ENCODE measurements at places on chromosomes 7 and 10. TPM values are rescaled to one million over a fixed set of nuclear protein-coding genes. Genes with fewer than 3 reads are reported as not detected.

LIPK gene
- not detected for total RNA-seq

FFAR4 gene
- not detected for total RNA-seq

GARIN1A gene
- total RNA-seq, result 0.88 TPM

DNA sequence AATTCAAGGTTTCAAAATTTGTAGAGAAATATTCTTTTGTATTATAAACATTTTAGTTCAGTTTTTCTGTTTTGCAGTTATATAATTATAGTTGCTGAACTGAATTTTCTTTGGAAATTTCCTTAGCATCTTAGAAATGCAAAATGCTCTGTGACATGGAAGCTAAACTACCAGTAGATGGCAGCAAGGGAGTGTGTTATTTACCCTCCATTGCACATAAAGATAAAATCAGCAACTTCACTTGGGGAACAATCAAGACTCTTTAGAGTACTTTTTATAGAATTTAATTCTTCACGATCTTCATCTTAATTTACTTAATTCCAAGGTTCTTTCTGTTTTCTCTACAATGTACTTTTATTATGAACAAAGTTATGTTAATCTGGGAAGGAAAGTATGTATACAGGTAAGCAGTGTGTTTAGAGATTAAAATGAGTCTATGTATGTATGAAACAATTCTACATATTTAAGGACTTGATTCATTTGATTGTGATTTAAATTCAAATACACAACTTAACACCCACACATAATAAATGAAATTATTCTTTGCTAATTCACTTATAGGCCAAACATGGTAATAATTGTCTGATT lies 404.2 kb downstream of the THSD7A start:
- H3K4me1 ChIP-seq, result no peaks in the 10 kb centered on the region
- no peak overlapping the region for H3K4me3 ChIP-seq
- DNase-seq, result no peak
- no peak overlapping the region for H3K27ac ChIP-seq

GLI3 gene
- 1.3 TPM for total RNA-seq

- no peak overlapping the region for H3K4me3 ChIP-seq
- H3K27me3 ChIP-seq, result peaks cover 50% of the 10 kb centered on the region
- DNase-seq, result no peak
- H3K4me1 ChIP-seq, result peaks cover 4% of the 10 kb centered on the region
- H3K36me3 ChIP-seq, result no peaks in the 10 kb centered on the region
These were observed 7.8 kb downstream of the HTRA1 start for GRCh38 chr10:122468926-122469781.

DNA sequence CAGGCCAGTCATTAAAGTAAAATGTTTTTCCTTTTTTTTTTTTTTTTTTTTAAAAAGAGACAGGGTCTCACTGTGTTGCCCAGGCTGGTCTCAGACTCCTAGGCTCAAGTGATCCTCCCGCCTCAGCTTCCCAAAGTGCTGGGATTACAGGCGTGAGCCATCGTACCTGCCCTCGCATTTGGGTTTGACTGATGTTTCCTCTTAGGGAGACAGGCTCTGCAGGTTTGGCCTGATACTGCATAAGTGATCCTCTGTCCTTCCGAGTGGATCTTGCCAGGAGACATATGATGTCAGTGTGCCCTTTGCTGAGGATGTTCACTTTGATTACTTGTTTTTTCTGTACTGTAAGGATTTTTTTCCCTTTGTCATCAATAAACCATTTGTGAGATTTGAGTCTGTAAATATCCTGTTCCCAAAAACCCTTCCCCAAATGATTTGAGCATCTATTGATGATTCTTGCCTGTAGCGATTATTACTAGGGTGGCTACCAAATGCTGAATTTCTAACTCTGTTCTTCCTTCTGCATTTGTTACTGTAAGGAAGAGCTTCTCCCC lies 19.7 kb downstream of the LIMK1 start:
- H3K4me1 ChIP-seq, result no peaks in the 10 kb centered on the region
- no peak overlapping the region for H3K27ac ChIP-seq
- no peak for DNase-seq

- peaks cover 13% of the 10 kb centered on the region for H3K27me3 ChIP-seq
- no peak overlapping the region for H3K27ac ChIP-seq
- no peak overlapping the region for H3K4me3 ChIP-seq
- DNase-seq, result no peak
These were observed 30.3 kb upstream of the CCSER2 start for GRCh38 chr10:84298057-84298456.

TASOR2 gene
- total RNA-seq, result 52.2 TPM

- H3K4me3 ChIP-seq, result no peak overlapping the region
- peaks cover 11% of the 10 kb centered on the region for H3K27me3 ChIP-seq
- H3K4me1 ChIP-seq, result no peaks in the 10 kb centered on the region
These were observed 227.0 kb downstream of the TMEM178B start for GRCh38 chr7:141300816-141301215.

DNA sequence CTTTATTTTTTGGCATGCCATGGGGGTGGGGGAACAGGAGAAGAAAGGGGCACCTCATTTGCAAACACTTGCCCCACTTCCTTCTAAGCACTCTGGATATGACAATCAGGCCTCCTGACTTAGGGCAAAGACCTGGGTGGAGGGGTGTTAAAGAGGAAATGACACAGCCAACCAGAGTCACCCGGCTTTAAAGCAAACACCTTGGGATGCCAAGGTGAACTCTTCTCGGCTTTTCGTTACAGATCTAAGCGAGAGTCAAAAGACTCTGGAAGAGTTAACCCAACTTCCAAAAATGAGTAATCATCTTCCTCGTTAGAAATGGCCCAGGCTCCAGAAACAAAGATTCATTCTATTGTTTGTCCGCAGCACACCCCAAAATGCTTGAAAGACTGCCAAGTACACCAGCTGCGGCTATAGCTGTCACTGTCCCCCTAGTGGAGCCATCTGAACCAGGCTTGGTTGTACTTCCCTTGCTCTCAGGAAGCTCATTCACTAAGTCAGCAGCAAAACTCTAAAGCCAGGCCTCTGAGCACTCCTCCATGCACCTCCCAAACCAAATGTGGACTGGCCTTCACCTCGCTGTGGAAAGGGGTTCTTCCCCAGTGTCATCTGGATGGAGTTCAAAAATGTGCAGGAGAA lies 24.8 kb downstream of the FAM53B start:
- DNase-seq, result no peak
- H3K36me3 ChIP-seq, result peaks cover 3% of the 10 kb centered on the region
- peak overlapping the region; percentile 81 for H3K27ac ChIP-seq
- peak overlapping the region; percentile 62 for H3K4me3 ChIP-seq
- peaks cover 59% of the 10 kb centered on the region for H3K4me1 ChIP-seq
- no peaks in the 10 kb centered on the region for H3K27me3 ChIP-seq

DNA sequence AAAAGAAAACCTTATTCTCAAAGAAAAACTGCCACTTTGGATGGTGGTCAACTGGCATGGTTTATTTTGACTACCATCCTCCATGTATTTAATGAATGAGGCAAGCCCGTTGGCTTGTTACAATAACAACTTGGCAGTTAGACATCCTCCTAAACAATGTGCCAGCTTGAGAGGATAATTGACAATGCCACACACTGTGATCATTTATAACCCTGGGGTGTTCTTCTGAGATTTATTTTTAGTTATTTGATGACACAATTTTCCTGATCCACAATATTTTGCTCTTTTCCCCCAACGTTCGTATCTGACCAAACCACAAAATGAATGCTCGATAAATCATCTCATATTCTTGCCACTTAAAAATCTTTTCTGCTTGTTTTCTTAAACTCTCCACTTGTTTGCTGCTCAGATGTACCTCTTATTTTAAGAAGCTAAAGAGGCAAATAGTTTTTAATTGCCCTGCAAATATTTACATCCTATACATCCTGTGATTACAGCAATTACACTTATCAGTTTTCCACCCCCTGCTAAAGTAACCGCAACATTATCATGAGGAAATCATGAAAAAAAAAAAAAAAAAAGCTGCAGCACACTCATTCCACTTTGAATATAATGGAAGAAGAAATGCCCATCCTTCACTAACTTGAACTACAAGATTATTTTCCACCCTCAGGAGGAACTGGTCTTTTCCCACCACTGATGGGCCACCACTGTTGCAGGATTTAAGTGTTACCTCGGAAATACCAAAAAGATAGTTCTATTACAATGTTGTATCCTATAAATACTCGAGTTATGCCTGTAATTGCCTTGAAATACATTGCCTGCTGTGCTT lies 119.9 kb downstream of the MBL2 start:
- H3K4me1 ChIP-seq, result no peaks in the 10 kb centered on the region
- H3K27ac ChIP-seq, result no peak overlapping the region
- H3K36me3 ChIP-seq, result no peaks in the 10 kb centered on the region
- H3K4me3 ChIP-seq, result no peak overlapping the region
- no peaks in the 10 kb centered on the region for H3K27me3 ChIP-seq

TYSND1 gene
- 18.4 TPM for total RNA-seq

- no peak overlapping the region for H3K27ac ChIP-seq
- peaks cover 3% of the 10 kb centered on the region for H3K36me3 ChIP-seq
These were observed 8.3 kb upstream of the SMKR1 start for GRCh38 chr7:129494041-129494440.

DNA sequence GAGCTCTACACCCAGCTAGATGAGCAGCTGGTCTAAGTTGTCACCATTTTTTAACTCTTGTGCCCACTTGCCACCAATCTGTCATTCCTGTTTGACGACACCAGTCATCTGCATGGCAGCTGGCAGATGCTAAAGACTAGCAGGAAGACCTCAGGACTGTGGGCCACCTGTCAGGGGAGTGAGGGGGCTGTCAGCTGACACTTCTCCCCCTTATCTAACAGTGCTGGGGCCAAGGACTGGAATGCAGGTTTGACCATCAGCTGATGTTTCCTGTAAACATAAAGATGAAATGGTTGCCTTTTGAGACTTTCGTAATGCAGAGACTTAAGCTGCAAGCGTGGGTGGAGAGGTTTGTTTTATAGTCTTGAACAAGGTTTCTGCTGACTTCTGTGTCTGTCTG lies 93.5 kb downstream of the WNT2 start:
- no peaks in the 10 kb centered on the region for H3K4me1 ChIP-seq
- H3K27ac ChIP-seq, result no peak overlapping the region
- no peaks in the 10 kb centered on the region for H3K36me3 ChIP-seq
- H3K4me3 ChIP-seq, result no peak overlapping the region
- peaks cover 3% of the 10 kb centered on the region for H3K27me3 ChIP-seq

- H3K36me3 ChIP-seq, result no peaks in the 10 kb centered on the region
- H3K27ac ChIP-seq, result no peak overlapping the region
- DNase-seq, result no peak
- H3K4me1 ChIP-seq, result no peaks in the 10 kb centered on the region
- peaks cover 8% of the 10 kb centered on the region for H3K27me3 ChIP-seq
These were observed 116.3 kb upstream of the SHH start for GRCh38 chr7:155928583-155928982.

GRCh38 chr7:92641921-92642511 lies 51.8 kb upstream of the FAM133B start:
- H3K4me1 ChIP-seq, result peaks cover 73% of the 10 kb centered on the region
- H3K4me3 ChIP-seq, result peak overlapping the region; percentile 66
- H3K27me3 ChIP-seq, result no peaks in the 10 kb centered on the region

DNA sequence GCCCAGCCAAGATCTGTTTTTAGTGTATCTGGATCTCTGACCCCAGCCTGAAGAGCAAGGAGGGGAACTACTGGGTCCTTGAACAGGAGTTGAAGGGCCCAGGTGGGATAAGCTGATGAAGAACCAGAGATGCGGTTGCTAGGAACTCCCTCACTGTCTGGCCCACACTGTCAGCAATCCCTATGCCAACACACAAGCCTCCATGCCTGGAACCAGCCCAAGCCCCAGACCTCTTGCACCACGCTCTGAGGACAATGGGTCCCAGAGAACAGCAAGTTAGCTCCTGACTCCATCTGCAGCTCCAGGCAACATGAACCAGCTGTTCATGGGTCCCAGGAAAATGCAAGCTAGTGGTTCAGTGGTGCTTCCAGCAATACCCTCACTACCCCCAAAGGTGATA lies 2.4 kb downstream of the NAT16 start:
- no peak overlapping the region for H3K27ac ChIP-seq
- no peak for DNase-seq
- peaks cover 14% of the 10 kb centered on the region for H3K4me1 ChIP-seq
- no peak overlapping the region for H3K4me3 ChIP-seq

BAIAP2L1 gene
- 2.2 TPM for total RNA-seq

DNA sequence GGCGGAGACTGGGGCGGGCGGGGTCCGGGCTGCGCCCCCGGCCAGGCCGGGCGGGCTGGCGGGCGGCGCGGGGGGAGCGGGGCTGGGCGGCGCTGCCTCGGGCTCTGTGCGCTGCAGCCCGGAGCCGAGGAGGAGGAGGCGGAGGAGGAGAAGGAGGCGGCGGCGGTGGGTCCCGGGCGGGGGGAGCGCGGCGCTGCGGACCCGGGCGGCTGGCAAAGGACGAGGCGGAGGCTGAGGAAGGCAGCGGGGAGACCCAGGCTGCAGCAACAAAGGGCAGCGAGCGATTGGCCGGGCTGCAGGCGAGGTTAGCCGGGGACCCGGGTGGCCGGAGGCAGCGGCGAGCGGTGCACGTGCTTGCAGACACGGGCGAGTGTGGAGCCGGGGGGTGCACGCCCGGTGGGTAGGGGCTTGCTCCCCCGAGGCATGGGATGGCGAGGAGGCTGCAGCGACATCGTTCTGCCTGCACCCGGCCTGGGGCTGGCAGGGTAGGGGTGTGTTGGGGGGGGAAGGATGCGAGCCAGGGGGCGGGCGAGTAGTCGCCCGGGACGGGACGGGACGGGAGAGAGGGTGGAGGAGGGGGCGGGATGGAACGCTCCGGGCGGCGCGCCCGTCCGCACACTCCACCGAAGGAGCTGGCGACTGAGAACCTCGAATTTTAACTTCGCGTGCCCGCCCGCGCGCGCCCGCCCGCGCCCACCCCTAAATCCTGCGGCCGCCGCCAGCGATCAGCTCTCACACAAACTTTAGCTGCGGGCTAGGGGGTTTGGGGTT lies 844 bp upstream of the KAT6B start:
- H3K27ac ChIP-seq, result peak overlapping the region; percentile 91
- peak overlapping the region; percentile 94 for H3K4me3 ChIP-seq
- no peaks in the 10 kb centered on the region for H3K27me3 ChIP-seq
- peaks cover 45% of the 10 kb centered on the region for H3K4me1 ChIP-seq
- peaks cover 10% of the 10 kb centered on the region for H3K36me3 ChIP-seq

DNA sequence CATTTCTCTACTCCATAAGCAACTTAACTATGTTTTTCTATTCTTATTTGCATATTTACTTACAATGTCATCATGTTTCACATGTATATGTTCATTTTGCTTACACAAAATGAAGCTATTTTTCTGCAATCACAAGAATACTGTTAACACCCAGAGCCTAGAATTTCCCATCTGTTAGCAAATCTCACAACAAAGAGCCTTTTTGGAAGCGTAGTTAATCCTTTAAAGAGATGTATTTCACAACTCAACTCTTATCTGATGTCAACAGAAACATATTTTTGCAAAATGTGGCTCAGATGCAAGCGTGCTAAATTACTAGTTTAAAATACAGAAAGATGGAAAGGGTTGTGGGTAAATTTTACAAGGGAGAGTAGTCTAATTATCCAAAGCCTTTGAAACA lies 110.6 kb upstream of the COL1A2 start:
- no peak overlapping the region for H3K27ac ChIP-seq
- no peaks in the 10 kb centered on the region for H3K4me1 ChIP-seq
- H3K36me3 ChIP-seq, result no peaks in the 10 kb centered on the region
- DNase-seq, result no peak
- peaks cover 30% of the 10 kb centered on the region for H3K27me3 ChIP-seq
- H3K4me3 ChIP-seq, result no peak overlapping the region

CYP3A4 gene
- total RNA-seq, result not detected

GRCh38 chr10:80170026-80170425 lies 35.3 kb downstream of the ANXA11 start:
- peaks cover 10% of the 10 kb centered on the region for H3K36me3 ChIP-seq
- no peak for DNase-seq
- H3K4me3 ChIP-seq, result no peak overlapping the region
- H3K27ac ChIP-seq, result no peak overlapping the region

Data from activated naive CD8-positive, alpha-beta T cell treated with anti-CD3 and anti-CD28 coated beads, Interleukin-2, amount 10 ng/mL, durations not matched to agents 7 days and 5 days (primary cell).